Hepatic stellate cell (primary cell): ENCODE measurements at places on chromosomes 6 and 20.

DNA sequence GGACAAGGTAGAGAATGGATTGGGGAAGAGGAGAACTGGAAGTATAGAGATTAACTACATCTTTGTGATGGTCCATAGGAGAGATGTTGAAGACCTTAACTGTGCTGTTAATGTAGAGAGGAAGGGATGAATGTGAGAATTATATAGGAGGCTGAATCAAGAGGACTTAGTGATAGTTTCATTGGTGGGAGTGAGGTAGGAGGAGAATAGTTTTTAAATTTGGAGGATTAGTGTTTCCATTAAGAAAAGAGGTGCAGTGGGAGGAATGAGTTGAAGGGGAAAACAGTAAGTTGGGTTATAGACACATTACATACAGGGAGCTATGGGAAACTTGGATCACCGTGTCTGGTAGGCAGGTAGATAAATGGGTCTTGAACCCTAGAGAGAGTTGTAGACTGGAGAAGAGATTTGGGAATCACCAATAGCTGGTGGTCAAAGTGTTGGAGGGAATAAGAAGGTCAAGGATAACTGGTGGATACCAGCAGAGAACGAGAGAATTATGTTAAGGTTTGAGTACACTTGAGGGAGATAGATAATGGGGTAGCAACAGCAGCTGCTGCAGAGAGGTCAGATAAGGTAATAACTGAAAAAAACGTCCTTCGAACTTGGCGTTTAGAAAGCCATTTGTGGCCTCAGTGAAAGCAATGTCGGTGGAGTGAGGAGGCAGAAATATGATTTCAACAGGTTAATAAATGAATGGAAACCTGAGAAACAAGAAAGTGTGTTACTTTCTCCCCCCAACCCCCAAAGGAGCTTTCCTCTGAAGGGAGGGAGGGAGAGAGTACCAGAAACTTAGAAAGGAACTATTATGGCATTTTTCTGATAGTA, 3.1 kb downstream of the C6orf89 start:
- DNase-seq, result no peak

DNA sequence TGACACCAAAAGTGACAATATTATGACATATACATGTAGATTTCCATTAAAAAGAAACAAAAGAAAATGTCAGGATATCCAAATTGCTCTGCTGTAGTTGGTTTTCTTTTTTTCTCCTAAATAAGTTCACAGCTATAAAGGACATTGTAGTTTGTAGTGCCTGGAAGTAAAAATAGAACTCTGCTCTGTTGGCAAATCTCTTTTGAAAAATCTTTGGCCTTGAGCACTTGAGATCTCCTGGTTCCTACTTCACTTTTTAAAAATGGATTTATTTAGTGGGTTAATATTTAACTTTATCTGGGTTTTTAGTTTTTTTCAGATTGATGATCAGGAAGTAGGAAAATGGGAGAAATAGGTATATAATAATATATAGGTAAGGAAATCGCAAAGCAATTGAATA, 52.9 kb downstream of the AFDN start:
- DNase-seq, result no peak

DNA sequence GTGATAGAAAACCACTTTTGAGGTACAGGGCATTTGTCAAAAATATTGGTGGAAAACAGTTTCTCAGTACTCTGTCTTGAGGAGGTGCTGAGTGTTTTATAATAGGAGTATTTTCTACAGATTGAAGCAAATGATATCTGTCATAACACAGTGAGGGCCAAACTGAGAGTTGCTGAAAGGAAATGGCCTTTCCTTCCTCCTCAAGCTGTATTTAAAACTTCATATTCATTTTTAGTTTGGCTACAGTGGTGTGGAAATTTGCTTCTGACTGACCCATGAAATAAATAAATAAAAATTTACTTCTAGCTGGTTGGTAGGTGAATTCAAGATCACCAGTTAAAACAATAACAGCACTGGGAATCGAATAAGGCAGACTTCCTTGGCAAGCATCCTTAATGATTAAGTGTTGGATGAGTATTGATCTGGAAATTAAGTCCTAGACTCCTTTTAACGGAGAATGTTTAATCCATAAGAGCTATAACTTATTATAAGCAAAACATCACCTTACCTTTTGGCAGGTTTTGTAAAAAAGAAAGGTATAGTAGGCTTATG, 828.6 kb upstream of the CITED2 start:
- DNase-seq, result no peak

- peak; percentile 9 for DNase-seq
Observed at GRCh38 chr6:14354919-14355572, 237.5 kb downstream of the CD83 start.

- no peak for DNase-seq
Observed at GRCh38 chr20:39890697-39891096, 798.3 kb downstream of the MAFB start.
